HTR-8/SVneo (cell line): ENCODE measurements at places on chromosomes 6 and 20.

- peak; percentile 23 for DNase-seq
These were observed 150.5 kb upstream of the PRSS16 start for GRCh38 chr6:27096834-27097511.

DNA sequence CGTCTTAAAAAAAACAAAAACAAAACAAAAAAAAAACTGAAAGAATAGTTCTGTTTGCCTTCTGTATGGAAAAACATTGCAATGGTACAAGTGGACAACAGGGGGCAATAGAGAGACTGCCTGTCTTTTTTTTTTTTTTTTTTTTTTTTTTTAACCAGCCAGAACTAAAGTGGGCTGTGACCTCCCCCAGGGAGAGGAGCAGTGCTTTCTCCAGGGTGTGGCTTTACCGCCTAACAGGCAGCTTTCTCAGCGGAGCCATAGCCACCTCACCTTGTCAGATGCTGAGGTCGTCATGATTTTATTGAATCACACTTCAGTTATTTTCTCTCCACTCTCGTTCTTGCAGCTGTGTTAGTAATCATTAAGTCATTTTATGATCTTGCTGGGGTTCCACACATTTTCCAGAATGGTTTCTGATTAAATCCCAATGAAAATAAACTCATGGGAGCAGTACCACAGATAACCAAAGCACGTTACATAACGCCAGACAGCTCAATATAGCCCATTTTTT is 78.4 kb downstream of the GMPR start:
- DNase-seq: peak; percentile 58

DNA sequence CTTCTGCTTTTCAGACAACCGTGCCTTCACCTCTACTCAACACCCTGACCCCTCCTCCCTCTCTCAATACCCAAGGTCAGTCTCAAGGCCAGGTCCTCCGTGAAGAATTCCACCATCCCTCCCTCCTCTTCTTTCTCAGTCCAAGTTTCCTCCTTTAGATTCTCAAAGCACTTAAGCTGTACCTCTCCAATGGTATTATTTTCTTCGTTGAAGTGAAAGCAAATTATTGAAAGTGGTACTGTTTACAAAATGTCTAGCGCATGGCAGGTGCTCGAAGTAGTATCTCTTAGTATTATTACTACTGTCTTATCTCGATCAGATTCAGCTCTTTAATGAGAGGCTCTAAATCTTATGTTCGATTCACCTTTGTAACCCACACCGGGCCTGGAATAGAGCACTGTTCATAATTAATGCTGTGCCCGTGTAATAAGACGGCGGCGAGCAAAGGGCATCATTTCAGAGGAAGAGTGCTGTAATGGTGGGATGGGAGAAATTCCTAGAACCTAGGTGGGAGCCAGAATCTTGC is 593 bp upstream of the RALGAPB start:
- no peak for DNase-seq

GRCh38 chr20:62875419-62876361 is 14.1 kb upstream of the TCFL5 start:
- no peak for DNase-seq

- no peak for DNase-seq
These were observed 245.8 kb downstream of the PKHD1 start for GRCh38 chr6:51841626-51842025.

DNA sequence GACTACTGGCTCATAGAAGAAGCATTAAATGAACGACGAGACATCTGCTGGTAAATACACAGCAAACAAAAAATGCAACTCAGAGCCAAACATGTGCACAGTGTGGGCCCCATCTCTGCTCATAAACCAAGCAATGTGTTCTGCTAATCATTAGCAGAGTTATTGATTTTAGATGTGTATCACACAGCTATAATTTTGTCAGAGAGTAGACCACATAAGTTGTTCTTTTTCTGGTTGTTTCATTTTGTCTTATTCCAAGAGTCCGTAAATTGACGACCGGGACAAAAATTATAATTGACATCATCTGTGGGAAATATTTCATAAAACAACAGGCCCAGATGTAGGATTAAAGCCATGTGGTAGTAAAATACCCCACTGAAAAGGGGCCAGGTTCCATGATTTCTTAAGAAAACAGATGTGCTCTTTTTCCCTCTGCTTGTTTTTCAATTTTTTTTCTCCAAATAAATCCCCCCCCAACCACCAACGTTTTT is 423.6 kb downstream of the HAO1 start:
- no peak for DNase-seq

GRCh38 chr6:156851454-156851921 is 74.3 kb downstream of the ARID1B start:
- DNase-seq: no peak

DNA sequence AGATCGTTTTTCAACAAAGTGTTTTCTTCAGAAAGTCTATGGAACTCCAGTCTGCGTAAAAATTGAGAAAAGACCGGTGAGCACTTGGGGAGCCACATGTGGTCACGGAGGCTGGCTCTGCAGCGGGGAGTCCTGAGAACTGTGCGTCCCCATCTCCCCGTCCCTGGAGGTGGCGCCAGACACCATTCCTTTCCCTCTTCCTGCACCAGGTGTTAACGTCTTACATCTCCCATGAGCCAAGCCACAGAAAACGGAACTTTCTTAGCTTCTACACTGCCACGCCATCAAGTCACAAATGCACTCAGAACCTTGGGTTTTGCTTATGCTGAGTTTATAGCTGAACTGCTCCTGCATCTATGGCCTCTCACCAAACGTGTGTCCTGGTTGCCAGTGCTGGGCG is 62.6 kb downstream of the GINS1 start:
- peak; percentile 25 for DNase-seq

DNA sequence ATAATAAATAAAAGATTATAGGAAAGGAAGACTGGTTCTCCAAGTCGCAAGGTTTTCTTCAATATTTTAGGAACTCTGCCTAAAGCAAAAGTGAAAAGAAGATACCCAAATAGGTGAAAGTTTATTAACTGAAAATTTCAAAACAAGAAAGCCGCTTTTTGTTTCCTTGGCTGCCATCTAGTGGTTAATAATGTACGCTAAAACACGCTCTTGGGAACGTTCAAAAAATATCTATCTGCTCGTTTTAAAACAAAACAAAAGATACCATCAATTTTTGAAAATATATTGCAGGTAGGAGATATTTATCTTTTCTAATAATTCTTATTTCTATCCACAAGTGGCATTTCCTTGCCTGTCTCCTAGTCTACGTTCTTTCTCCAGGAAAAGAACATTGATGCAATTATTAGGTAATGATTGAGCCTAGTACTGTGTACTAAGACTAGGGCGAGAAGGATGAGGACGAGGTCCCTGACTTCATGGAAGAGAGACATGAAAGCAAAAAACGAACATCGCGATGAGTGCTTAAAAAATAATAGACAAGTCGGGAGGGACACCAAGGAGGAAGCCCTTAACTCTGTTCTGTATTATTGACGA is 97.2 kb downstream of the SPTLC3 start:
- DNase-seq: peak; percentile 10

- DNase-seq: no peak
These were observed 6.9 kb upstream of the KIF16B start for GRCh38 chr20:16580147-16580546.

GRCh38 chr6:134132494-134133141 is 80.2 kb upstream of the SLC2A12 start:
- DNase-seq: no peak

DNA sequence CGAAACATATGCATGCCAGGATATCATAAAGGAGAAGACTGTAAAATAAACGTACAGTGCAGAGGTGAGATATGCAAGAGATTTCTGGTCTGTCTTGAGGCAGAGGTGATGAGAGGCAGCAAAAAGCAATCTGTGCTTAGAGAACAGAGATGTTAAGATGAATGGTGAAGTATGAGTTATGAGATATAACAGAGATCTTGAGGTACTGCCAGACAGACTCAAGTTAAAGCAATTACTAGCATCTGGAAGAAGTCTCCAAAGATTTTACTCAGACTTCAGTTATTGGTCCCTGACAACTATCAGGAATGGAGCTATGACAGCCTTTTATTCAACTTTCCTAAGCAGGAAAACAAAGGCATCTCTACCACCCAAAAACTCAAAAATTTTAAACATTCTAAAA is 122.8 kb upstream of the DST start:
- DNase-seq: no peak

- no peak for DNase-seq
These were observed 164.1 kb downstream of the SYNDIG1 start for GRCh38 chr20:24633521-24633920.

- DNase-seq: no peak
These were observed 182.8 kb downstream of the ZDHHC14 start for GRCh38 chr6:157563611-157564284.

GRCh38 chr6:43304882-43305281 is 3.7 kb downstream of the CRIP3 start:
- DNase-seq: no peak

GRCh38 chr6:150546457-150546856 is 53.2 kb upstream of the PLEKHG1 start:
- DNase-seq: no peak

DNA sequence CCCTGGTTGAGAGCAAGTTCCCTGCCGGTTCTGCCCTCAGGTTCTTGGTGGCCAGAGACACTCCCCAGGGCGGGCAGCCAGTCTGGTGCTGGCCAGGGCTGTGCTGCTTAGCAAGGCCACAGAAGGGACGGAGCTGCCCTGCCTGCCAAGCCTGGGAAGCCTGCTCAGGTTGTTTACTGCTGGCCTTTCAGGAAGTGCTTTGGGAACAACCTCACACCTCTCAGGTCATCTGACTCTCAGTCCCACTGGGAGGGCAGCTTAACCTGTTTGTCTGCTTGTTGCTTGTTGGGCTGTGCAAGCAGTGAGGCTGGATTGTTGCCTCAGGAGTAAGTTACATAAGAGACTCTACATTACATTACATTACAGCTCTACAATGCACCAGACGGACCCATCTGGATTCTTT is 75.8 kb upstream of the AFDN start:
- no peak for DNase-seq

- peak; percentile 24 for DNase-seq
These were observed 53.3 kb upstream of the EYS start for GRCh38 chr6:65760285-65760684.

GRCh38 chr6:151399679-151400078 is 8.3 kb upstream of the ZBTB2 start:
- DNase-seq: no peak

DNA sequence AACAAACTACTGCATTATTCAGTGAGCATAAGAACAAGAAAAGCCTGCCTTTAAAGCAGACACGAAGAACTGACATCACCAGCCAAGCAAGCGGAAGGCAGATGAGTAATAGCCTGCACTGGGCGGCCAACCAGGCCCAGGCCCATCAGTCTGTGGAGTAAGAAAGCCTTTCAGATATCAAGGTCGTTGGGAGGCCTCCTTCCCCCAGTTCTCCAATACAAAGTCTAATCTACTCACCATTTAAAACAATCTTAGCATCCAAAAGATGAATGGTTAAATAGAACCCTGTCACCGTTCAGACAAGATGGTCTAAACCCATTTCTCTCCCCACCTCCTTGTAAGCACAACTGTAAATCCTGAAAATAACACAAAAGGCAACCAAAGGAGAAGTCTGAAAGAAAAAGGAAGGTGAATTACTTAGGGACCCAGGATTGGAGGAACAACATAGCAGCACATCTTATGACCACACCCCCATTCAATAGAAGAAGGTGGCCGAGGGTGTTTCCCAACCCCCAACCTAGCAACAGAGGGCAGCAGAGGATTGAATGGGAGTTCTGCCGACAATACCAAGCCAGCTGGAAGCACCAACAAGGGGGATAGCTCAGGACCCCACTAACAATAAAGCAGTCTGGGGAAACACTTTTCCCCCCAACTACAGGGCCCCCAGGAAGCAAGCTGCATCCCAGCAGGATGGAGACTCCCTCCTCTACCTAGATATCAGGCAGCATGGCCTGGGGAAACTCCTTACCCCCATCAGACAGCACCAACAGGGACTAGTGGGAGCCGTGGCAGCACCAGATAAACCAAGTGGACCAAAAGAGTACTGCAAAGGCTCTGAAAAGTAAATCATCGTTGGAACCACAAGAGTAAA is 67.9 kb downstream of the ZHX3 start:
- peak; percentile 67 for DNase-seq

DNA sequence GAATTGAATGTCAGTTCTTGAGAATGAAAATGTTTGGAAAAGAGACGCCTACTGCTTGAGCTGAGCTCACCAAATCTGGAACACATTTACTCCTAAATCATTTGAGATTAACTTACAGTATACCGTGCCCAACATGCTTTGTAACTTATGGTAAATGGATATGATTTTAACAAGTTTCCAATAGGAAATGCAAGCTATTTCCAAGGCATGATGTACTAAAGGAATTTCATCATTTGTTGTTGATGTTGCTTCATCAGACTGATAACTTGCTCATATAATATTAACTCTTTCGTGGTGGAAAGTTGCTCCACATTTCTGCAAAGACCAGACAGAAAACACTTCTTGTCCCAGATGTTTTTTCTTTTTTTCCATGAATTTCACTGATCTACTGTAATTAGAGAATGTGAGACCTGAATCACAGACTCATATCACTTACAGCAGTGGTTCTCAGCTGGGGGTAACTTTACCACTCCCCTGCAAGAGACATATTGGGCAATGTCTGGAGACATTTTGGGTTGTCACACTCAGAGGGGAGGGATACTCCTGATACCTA is 116.6 kb upstream of the TRAF3IP2 start:
- no peak for DNase-seq

DNA sequence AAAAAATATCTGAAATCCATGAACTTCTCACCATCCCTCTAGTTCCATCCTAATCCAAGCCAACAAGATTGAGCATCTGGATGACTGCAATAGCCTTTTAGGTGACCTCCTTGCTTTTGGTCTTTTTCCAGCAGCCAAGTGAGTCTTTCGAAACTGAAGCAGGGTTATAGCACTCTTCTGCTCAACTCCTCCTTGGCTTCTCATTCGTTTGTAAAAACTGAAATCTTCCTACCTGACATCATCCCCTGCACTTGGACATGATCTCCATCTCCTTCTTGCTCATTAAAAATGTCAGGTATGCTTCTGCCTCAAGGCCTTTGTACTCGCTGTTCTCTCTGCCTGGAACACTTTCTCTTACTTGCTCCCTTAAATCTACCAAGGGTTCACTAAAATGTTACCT is 46.0 kb downstream of the STX7 start:
- no peak for DNase-seq

DNA sequence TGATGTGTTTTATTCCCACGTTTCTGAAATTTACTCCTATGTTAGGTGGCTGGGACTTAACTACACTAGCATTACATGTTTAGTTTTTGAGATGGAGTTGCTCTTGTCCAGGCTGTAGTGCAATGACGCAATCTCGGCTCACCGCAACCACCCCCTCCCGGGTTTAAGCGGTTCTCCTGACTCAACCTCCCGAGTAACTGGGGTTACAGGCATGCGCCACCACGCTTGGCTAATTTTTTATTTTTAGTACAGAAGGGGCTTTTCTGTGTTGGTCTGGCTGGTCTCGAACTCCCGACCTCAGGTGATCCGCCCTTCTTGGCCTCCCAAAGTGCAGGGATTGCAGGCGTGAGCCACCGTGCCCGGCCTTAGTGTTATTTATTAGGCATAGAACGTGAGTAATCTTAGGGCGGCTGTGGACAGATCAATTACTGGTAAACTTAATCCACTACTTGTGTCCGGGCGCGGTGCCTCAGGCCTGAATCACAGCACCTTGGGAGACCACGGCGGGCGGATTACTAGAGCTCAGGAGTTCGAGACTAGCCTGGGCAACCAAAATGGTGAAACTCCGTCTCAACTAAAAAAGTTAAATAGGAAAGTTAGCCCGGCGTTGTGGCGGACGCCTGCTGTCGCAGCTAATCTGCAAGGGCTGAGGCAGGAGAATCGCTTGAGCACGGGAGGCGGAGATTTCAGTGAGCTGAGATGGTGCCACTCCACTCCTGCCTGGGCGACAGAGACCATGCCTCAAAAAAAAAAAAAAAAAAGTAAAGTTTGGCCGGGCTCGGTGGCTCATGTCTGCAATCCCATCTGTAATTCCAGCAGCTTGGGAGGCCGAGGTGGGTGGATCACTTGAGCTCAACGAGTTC is 123.7 kb upstream of the BTN3A2 start:
- no peak for DNase-seq
